Stimulated activated CD4-positive, alpha-beta T cell treated with anti-CD3 and anti-CD28 coated beads, Interleukin-4, amount 100 ng/mL, for 4 hours (primary cell): ENCODE measurements at places on chromosomes 4 and X.

GRCh38 chr4:189912170-189912569 lies 28.5 kb upstream of the FRG1 start:
- DNase-seq, result no peak

DNA sequence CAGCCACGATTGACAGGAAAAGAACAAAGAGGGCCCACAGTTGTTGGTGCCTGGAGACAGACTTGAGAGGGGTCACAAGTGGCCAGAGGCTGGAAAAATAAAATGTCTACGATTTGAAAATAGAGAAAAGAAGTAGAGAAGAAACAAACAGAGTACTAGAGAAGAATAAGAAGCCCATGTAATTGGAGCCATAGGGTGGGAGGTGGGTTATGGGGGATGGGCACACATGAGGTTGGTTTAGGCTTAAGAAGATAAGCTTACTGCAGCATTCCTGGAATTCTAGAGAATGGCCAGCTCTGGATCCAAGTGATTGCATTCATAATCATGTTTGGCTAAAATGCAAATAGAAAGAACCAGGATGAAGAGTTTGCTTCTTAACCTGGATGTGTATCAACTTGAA lies 210.7 kb downstream of the MAML3 start:
- no peak for DNase-seq

- DNase-seq, result no peak
These were observed 32.8 kb upstream of the REST start for GRCh38 chr4:56874923-56875322.

GRCh38 chr4:186820391-186820891 lies 96.8 kb upstream of the FAT1 start:
- DNase-seq, result no peak

DNA sequence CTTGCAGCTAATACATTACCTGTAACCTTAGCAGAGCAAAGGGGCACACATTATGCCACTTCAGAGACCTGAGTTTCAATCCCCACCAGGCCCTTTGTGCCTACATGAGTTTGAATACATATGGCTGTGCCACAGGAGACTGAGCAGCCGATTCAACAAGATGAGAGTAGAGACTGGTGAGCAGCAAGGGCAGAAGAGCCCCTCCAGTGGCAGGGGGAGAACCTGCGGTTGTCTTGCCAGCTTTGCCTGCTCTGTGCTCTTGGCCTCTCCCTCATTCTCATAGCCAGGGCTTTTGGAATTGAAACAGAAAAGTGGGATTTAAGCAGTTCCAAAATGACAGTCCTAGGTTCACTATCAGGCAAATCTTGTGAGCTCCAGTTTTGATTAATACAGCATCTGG lies 52.3 kb upstream of the CLNK start:
- DNase-seq, result no peak

GRCh38 chr4:120773641-120774040 lies 148.9 kb downstream of the PRDM5 start:
- DNase-seq, result no peak

DNA sequence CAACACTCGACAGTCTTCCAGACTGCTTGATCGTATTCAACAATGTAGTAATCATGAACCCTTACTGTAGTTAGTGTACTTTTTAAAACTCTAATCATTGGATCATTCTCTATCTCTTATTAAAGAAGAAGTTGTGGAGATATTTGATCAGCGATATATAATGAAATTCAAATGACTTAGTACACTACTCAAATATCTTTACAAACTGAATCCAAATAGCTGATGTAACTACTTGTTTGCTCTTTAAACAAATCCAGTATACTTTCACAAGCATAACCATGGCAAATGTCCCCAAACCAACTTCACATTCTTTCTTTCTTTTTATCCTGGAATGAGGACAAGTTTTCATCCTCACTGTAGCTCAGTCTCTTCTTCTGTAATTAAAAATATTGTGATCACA lies 1569.9 kb upstream of the ADGRL3 start:
- DNase-seq, result no peak

GRCh38 chr4:16250661-16251365 lies 24.5 kb upstream of the TAPT1 start:
- DNase-seq, result no peak

DNA sequence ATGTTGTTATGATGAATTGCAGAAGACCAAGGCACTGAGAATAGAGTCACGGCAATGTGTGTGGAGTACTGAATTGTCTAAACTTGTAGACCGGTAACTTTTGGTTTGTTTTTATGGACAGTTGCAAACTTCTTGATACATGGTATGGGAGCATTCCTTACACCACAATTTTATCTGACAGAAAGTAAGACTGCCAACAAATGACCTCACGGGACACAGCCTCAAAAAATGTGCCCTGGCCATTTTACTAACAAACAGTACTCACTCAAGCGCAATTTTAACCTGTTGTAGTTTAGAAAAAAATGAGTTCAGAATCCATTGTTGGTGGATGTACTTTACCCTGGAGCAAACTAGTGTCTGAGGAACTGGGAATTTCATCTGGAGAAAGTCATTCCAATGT lies 321.2 kb downstream of the CAMK2D start:
- DNase-seq, result no peak

DNA sequence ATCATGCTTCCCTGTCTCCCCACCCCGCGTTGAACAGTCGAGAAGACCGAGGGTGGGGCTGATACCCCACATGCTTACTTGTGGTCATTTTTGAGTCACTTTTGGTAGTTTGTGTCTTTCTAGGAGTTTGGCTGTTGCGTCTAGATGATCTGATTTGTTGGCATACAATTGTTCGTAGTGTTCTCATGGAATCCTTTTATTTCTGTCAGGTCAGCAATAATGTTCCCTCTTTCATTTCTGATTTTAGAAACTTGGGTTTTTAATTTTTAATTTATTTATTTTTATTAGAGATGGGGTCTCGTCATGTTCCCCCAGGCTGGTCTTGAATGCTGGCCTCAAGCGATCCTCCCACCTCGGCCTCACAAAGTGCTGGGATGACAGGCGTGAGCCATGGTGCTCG lies 30.9 kb downstream of the SH3TC1 start:
- DNase-seq, result no peak

GRCh38 chr4:22739968-22740367 lies 47.2 kb downstream of the GBA3 start:
- no peak for DNase-seq

GRCh38 chr4:150970685-150971151 lies 44.4 kb downstream of the LRBA start:
- DNase-seq, result no peak

DNA sequence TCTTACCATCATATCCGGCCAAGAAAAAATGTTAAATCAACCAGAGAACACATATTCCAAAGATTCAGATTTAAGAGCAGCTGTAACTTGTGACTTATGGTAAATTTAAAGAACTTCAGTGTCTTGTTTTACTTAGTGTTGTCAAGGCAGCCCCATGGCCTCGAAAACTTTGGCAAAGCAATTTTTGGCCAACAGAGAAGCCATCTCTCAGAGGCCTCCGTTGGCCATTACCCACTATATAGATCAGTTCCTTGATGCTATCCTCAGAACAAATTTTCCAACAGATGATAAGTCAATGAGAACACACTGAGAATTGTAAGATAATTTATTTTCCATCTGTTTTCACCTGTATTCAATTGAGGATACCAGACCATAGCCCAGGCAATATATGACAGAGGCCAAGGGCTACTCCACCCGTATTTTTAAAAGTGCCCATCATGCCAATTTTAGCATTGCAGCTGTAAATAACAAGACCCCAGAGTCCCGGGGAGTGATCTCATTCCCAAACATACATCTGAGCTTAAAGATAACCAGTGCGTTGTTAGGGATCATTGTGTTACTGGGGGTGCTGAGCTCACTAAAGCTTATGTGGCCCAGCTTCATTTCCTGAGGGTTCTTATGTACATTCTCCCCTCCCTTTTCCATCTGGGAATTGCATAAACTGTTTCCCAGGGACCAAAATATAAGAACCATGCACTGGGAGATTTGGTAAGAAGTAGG lies 50.0 kb upstream of the PDHA1 start:
- DNase-seq, result no peak

DNA sequence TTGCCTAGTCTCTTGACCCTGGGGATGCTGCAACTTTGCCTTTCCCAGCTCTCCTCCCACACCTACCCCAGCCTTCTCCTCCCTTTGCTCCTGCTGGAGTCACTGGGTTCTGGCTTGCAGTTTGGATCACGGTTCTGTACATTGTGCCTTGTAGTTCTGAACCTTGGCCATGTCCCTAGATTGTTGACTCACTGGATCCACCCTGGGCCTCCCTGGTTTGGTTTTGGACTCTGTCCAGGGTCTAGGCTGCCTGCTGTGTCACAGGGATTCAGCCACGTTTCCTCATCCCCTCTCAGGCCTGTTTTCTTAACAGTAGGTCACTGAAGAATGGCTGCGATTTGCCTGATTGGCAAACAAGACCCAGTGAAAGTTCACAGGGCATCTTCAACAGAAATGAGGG lies 11.5 kb upstream of the GABRE start:
- no peak for DNase-seq
